ENCODE measurements at places on chromosomes 12 and 14.

DNA sequence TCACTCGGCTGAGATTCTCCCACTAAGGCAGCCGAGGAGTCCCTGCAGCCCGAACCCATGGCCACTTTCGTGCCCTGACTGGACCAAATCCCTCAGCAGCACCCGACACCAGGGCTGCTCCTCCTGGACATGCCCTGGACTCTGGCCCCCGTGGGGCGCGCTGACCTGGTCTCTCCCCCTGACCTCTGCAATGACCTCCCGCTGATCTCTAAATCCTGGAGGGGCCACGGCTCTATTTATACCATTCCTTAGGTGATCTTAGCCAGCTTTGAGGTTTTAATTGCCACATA is 148.4 kb downstream of the PIWIL1 start:
- DNase-seq = no peak

DNA sequence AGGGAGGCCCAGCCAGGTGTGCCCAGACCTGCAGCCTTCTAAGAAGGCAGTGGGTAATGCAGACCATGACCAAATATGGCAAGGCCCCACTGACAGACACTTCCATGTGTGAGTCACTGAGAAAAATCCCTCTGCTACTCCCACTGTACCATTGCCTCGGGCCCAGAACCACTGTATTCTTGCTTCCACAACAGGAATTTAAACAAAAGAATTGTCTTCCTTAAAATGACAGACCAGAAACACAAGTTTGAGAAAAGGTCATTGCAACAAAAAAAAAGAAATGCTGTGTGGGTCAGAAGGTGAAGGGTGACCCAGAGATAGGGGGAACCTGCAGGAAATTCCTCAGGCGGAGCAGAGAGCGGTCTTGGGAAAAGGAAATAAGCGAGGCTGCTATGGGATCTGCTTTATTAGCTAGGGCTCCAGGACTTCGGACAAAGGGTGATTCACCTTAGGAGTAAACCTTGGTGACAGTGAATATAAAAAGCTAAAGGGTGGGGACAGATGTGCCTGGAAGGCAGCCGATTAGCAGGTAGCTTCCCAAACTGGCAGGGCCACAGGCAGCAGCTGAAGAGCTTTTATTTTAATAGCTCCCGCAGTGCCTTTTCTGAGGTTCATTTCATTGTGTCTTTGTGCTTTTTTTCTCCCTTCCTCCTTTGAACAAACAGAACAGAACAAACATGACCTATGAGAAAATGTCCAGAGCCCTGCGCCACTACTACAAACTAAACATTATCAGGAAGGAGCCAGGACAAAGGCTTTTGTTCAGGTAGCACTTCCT is 185.3 kb upstream of the BCL2L14 start:
- DNase-seq = no peak

DNA sequence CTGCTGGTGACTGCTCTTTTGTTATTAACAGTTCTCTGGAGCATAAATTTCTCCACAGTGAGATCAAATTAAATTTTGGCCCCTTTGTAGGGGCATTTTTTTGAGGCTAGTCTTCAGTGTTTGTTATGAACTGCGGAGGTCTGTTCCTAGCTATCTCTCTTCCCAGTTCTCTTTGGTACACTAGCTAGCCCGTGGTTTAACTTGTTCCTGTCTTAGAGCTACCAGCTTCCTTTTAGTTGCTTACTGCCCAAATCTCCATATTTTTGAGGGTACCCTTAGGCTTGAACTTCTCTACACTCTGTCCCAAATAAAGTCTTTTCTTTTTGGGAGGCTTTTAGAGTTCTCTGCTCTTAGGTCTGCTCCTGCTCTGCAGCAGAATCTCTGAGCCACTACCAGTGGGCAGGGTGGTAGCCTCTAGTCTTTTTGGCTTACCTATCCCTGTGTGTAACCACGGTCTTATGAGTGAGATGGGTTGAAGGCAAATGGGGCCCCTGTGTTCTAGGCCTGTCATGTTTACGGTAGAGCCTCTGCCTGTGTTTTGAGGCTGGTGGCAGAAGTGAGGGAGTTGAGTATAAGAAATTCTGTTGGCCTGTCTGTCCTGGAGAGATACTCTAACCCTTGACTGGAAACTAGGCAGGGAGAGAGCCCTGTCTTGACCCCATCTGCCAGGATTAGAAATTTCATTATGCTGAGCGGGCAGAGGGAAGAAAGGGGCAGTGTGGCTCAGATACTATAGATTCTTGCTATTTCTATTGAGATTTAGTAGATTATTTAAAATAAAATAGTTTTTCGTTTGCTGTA is 21.0 kb downstream of the CNOT2 start:
- no peak for DNase-seq

DNA sequence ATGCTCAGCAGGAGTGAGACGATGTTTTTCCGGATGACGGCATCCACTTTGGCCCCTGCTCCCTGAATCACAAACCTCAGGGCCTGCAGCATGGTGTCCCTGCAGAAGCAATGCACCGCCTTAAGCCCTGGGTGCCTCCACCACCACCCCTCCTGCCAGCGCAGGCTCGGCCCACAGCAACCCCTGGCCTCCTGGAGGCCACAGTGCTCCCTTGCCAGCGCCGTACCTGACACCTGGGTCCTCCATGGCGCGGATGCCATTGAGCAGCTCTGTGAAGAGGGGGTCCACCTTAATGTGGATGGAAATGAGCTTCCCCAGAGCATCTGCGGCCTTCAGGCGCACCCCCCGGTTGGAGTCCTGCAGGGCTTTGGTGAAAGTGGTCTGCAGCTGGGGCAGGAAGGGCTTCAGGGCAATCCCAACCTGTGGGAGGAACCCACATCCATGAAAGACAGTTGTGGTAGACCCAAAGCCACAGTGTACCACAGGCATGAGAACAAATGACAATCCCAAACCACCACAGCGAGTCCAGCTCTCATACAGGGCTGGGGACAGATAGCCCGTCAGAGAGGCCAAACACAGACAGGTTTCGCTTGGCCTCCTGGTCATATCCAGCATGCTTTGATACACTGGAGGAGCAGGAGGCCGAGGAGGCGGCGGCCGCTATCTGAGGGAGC is 17.9 kb upstream of the RAB35 start:
- no peak for DNase-seq

- no peak for DNase-seq
Measured at GRCh38 chr14:95505030-95505589, 11.3 kb downstream of the SYNE3 start.

- DNase-seq = no peak
Measured at GRCh38 chr14:33566082-33566481, 384.8 kb downstream of the EGLN3 start.

- no peak for DNase-seq
Measured at GRCh38 chr14:98859301-98859700, 412.7 kb downstream of the BCL11B start.

DNA sequence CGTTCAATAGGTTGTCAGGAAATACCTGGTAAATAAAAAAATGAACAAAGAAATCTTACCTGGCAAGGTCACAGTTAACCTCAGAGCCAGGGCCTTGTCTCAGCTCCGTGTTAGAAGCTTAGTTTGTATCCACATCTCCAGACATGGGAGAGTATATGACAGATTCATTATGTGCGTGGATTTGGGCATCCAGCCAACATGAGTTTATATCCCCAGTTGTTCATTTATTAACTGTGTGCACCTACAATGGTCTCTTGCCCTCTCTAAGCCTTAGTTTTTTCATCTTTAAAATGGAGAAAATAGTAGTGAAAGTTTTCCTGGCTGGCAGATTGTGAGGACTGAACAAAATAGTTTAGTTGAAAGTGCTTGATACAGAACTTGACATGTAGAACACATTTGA is 437.8 kb downstream of the NPAS3 start:
- DNase-seq = no peak

GRCh38 chr12:121649819-121650353 is 19.6 kb downstream of the MORN3 start:
- no peak for DNase-seq

DNA sequence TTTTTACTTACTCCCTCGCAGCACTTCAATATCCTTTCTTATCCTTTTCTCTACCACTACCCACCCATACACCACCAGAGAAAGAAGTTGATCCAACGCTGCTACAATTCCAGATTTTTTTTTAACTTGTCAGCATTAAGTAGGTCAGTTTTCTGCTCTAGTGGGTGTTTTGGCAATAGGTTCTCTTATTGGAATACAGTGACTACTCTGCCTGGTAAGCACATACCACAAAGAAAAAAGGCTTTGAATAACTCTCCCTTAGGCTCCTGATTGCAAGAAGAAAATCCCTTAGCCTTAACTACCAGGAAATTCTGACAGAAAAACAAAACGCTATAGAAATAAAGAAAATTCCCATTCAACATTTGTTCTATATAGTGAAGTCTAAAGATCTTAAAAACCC is 72.0 kb downstream of the NUMB start:
- DNase-seq = no peak

- no peak for DNase-seq
Measured at GRCh38 chr14:26293909-26294308, 303.9 kb downstream of the NOVA1 start.

DNA sequence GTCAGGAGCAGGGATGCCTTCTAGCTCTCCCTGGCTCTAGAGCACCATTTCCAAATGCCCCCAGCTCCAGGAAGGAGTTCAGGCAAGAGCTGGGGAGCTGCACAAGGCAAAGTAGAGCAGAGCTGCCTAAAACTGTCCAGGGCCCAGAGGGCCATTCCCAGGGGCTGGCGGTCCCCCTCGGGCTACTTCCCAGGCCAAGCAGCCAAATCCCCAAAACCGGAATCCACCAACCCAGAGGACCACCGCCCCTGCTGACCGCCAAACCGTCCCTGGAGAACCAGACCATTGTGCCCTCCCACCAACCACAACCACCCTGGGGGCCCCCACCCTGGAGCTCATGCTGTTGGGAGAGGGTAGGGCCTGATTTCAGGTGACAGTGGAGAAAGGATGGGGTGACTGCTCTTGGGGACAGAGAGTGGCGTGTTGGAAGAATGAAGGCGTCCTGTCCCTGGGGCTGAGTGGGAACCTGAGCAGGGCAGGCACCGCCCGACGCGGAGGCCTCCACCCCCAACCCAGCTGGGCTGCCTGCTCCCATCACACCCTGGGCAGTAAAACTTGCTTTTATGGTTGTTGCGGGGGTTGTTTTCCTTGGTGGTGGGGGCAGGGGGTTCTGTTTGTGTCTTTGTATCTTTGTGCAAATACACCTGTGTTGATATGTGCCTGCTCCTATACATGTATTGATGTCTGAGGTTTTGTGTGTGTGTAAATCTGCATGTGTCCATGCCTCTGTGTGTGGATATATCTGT is 24.0 kb upstream of the KRT78 start:
- DNase-seq = no peak

DNA sequence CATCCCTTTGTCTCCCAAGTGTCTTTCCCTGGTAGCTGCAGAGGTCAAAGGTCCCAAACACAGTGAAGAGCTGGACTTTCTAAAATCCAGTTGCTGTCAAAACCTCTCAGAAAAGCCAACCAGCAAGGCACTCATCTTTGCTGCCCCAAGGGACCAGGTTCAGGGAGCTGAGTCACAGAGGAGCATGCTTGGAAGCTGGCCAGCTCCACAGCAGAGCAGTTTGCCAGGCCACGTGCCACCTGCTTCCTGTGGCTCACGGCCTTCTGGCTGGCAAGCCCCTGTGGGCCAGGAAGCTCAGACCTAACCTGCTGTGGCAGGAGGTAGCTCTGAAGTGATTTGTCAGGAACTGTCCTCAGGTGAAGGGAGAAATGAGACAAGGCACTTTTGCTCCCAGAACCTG is 3.6 kb downstream of the ISCU start:
- DNase-seq = no peak

- DNase-seq = no peak
Measured at GRCh38 chr12:91001306-91001705, 3.5 kb downstream of the EPYC start.

- no peak for DNase-seq
Measured at GRCh38 chr14:51534610-51535011, 117.1 kb upstream of the FRMD6 start.

DNA sequence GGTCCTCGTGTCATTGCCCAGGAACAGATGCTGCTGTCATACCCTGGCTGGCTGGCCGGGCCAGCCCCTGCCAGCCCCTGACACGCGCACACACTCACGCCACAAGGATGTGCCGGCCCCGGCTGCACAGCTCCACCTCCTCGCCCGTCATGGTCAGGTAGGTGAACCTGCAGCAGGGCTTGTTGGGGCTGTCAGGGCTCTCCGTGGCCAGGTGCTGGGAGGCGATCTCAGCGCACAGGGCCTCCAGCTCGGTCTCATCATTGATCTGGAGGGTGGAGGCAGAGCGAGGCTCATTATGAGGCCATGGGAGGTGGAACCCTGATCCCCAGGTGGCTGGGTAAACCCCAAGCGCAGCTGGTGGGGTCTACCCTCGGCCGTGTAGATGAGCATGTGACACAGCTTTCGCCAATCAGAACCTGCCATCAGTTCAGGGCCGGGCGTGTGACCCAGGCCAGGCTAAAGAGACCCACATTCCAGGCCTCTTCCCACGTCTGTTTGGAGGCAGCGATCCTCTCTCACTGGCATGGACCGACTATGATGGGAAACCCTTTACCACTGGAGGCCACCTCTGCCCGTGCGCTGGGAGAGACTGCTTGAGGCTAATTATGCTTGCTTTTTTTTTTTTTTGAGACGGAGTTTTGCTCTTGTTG is 38.8 kb downstream of the TRAFD1 start:
- no peak for DNase-seq

- no peak for DNase-seq
Measured at GRCh38 chr14:103966631-103967030, 24.3 kb upstream of the RD3L start.

- DNase-seq = no peak
Measured at GRCh38 chr14:34981743-34982420, 910 bp upstream of the SRP54 start.

- no peak for DNase-seq
Measured at GRCh38 chr14:19873178-19873577, 1.8 kb upstream of the OR4K2 start.

DNA sequence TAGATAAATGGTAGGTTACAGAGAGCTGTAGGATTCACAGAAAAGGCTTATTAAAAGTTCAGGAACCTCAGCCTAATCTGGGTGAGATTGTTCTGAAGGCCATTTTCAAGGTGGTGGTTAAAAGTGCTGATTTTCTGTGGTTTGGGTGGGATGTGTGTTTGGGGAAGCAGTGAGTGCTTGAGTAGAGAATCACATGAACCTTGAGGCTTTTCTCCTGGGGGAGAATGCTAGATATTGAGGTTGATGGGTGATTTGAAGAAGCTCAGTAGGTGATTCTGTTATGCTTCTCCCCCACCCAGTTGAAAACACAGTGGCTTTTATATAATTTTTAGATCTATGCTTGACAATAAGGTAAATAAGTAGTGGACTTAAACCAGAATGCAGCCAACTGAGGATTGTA is 420.9 kb downstream of the PCNX1 start:
- no peak for DNase-seq

- peak; percentile 97 for DNase-seq
Measured at GRCh38 chr12:124904306-124905098, 9.9 kb downstream of the UBC start.

DNA sequence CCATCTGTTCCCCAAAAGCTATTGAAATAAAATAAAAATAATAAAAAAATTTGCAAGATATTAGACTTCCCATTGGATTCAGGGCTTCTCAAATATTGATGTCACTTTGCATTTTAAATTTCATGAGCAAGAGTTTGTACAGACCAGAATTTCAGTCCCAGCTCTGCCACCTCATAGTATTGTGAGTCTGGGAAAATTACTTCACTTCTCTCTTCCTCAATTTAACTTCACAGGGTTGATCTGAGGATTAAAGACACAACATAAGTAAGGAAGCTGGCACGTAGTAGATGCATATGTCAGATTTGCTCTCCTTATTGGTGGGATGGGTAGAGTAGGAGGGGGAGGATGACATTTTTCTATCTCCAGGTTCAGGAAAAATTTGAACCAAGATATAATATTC is 32.8 kb downstream of the COX8C start:
- no peak for DNase-seq

All from GM04503 (cell line).